ENCODE measurements at places on chromosomes 11 and 22.

- DNase-seq = no peak
These were observed 274.8 kb downstream of the CTTN start for GRCh38 chr11:70672991-70673653.

GRCh38 chr11:76641905-76642304, 28.6 kb downstream of the LRRC32 start:
- DNase-seq = no peak

- DNase-seq = no peak
These were observed 47.3 kb downstream of the CTTN start for GRCh38 chr11:70445605-70446004.

GRCh38 chr11:126175393-126175792, 36.1 kb downstream of the RPUSD4 start:
- no peak for DNase-seq

GRCh38 chr11:60390419-60390818, 5.8 kb upstream of the MS4A14 start:
- DNase-seq = no peak

GRCh38 chr11:73157101-73158010, 15.2 kb upstream of the FCHSD2 start:
- DNase-seq = no peak

DNA sequence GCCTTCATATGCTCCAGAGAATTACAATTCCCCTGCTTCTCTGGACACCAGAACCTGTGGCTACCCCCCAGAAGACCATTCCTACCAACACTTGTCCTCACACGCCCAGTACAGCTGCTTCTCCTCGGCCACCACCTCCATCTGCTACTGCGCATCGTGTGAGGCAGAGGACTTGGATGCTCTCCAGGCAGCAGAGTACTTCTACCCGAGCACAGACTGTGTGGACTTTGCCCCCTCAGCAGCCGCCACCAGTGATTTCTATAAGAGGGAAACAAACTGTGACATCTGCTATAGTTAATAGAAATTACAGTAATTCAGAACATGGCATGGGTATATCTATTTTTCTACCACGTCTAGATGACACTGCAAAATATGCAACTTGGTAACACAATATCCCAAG, 9.8 kb downstream of the POU2AF3 start:
- DNase-seq = no peak

- DNase-seq = peak; percentile 11
These were observed 8.7 kb downstream of the PNPLA5 start for GRCh38 chr22:43883012-43883661.

DNA sequence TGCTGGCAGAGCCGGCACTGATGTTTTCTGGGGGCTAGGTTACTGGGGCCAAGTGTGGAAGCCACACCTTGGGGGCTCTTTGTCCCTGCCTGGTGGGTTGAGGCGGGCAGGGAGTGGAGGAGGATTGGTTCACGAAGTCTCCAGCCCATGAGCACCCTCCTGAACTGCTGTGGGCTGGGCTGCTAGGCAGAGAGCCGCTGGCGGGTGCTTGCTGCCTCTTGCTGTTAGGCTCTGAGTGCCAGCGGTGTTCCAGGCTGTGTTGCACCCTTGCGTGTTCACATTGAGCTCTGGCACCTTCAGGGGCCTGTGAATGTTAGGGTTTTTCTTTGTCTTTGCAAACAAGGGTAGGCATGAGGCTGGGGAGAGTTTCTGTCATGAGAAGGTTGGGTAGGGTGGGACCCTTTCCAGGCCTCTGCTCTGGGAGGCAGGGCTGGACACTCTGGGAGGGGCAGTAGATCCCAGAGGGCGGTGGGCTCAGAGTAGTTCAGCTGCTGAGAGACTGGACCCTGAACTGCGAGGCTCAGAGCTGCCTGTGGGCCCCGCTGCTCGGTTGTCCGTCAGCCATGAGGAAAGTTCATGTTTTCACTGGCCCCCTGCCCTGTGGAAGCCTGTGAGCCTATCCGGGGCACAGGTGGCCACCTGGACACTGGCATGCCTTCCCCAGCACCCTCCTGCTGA, 24.0 kb upstream of the TMEM191C start:
- no peak for DNase-seq

DNA sequence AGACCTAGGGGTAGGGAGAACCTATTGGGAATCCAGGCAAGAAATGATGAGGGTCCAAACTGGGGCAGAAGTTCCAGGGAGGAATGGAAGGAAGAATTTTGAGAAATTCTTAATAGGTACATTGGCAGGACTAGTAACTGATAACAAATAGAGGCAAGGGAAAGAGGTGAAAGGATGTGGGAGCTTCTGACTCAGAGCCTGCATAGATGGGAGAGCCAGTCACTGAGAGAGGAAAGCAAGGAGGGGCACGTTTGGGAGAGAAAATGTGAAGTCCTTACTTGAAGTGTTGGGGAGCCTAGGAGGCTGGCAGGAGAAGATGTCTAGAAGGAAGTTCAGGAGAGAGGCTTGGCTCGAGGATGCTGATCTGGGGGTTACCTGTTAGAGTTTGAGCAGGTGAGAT, 104.6 kb upstream of the NCAM1 start:
- no peak for DNase-seq

- no peak for DNase-seq
These were observed 10.4 kb downstream of the SLC15A3 start for GRCh38 chr11:60941371-60942119.

DNA sequence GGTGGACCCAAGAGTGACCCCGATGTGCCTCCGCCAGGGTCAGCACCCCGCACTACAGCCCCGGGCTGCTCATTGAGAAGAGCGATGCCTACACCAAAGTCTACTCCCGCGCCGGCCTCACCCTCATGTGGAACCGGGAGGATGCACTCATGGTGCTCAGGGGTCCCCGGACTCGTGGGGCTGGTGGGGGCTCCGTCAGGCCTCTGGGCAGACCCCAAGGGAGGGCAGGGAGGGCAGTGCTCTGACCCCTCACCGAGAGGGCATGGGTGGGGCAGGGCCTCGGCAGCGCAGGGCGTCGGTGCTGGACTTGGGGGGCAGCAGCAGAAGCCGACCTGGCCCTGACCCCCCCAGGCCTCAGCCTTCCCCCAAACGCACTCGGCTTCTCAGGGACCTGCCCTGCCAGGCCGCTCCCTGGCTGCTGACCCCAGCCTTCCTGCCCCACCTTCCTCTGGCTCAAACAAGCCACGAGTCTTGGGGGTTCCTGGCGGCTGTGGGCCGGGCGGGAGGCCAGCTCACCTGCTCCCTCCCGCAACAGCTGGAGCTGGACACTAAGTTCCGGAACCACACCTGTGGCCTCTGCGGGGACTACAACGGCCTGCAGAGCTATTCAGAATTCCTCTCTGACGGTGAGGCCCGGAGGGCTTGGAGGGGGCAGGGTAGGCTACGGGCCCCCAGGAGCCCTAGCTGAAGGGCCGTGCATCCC, 2.9 kb downstream of the MUC2 start:
- DNase-seq = no peak
